ENCODE measurements at places on chromosomes 6 and 20. TPM values are rescaled to one million over a fixed set of nuclear protein-coding genes. Genes with fewer than 3 reads are reported as not detected.

DNA sequence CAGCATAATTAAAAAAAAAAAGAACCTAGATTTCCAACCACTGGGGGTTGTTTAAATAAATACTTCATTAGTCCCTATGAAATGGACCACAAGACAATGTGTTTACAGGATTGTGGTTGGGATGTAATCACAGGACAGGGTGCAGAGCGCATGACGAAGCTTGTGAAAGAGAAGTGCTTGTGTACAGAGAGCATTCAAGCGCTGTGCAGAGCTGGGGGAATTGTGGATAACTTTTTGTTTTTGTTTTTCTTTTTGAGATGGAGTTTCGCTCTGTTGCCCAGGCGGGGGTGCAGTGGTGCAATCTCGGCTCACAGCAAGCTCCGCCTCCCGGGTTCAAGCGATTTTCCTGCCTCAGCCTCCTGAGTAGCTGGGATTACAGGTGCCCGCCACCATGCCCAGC is 22.3 kb downstream of the LAMA5 start:
- H3K27me3 ChIP-seq = no peaks in the 10 kb centered on the region
- peaks cover 54% of the 10 kb centered on the region for H3K36me3 ChIP-seq
- no peak overlapping the region for H3K27ac ChIP-seq
- DNase-seq = no peak

- DNase-seq = no peak
- no peaks in the 10 kb centered on the region for H3K27me3 ChIP-seq
- H3K36me3 ChIP-seq = no peaks in the 10 kb centered on the region
- H3K27ac ChIP-seq = no peak overlapping the region
- no peak overlapping the region for H3K4me3 ChIP-seq
- no peaks in the 10 kb centered on the region for H3K4me1 ChIP-seq
These were observed 140.6 kb downstream of the OPN5 start for GRCh38 chr6:47922391-47922790.

The SNX9 gene
- total RNA-seq = 30.7 TPM

DNA sequence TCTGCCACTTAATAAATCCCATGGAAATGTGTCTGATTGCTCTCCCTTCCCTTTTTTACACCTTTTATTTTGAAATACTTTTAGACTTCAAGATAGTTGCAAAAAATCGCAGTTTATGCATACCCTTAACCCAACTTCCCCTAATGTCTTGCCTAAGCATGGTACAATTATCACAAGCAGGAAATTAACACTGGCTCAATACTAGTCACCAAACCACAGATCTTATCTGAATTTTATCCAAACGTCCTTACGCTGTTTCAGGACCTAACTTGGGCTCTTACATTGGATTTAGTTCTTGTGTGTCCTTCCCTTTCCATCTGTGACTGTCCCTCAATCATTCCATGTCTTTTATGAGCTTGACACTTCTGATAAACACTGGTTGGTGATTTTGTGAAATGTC is 146.3 kb downstream of the ZNF217 start:
- no peak overlapping the region for H3K27ac ChIP-seq
- no peaks in the 10 kb centered on the region for H3K4me1 ChIP-seq
- no peak for DNase-seq
- no peaks in the 10 kb centered on the region for H3K27me3 ChIP-seq
- H3K4me3 ChIP-seq = no peak overlapping the region

The GPX5 gene
- total RNA-seq = not detected

- no peak overlapping the region for H3K4me3 ChIP-seq
- DNase-seq = no peak
- no peak overlapping the region for H3K27ac ChIP-seq
- H3K36me3 ChIP-seq = no peaks in the 10 kb centered on the region
- H3K27me3 ChIP-seq = no peaks in the 10 kb centered on the region
These were observed 113.9 kb downstream of the SLC22A3 start for GRCh38 chr6:160462116-160462515.

GRCh38 chr6:10886691-10887502 is at the start of gene SYCP2L:
SYCP2L (plus strand) TSS chr6:10887052; CDS start chr6:10887127, 75 bp downstream.
- peak within 1 kb of the TSS; percentile 54 for H3K4me3 ChIP-seq
- H3K27me3 ChIP-seq = peaks cover 20% of the 10 kb centered on the region
- H3K27ac ChIP-seq = no peak within 1 kb of the TSS
- H3K36me3 ChIP-seq = no peaks in the 10 kb centered on the region
- no peak for DNase-seq

GRCh38 chr6:36245572-36246061 is 24.2 kb upstream of the PNPLA1 start:
- H3K27ac ChIP-seq = no peak overlapping the region
- H3K27me3 ChIP-seq = no peaks in the 10 kb centered on the region
- no peak for DNase-seq
- H3K4me1 ChIP-seq = no peaks in the 10 kb centered on the region
- H3K36me3 ChIP-seq = no peaks in the 10 kb centered on the region

The SNHG17 gene
- total RNA-seq = 4.6 TPM

The FAXC gene
- not detected for total RNA-seq

All from psoas muscle (tissue), 8 donors.